Activated CD4-positive, alpha-beta T cell treated with anti-CD3 and anti-CD28 coated beads for 1 hour (primary cell): ENCODE measurements at places on chromosomes 1 and 21.

DNA sequence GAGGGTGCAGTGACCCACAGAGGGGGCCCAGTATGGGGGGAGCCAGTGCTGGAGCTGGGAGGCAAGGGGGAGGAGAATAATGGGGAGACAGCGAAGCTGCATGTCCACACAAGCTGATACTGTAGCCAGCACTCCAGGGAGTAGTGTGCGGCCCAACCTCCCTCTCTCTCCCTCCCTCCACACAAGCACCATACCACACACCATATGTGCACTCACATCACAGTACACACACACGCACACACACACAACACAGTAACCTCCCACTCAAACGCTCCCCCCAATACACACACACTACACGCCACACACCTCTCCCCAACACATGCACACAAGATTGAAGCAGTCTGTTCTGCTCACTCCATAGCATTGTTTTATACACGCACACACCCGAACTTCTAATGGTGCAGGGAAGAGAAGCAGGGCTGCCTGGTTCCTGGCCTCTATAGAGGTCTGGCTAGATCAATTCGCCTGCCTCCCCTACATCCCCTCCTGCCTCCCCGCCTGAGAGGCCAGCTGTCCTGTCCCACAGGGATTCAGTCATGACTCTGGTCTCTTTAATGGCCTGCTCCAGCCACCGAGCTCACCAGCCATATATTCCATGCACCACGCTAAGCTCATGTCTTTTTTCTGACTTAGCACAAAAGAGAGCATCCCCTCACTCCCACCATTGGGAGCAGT lies 3.8 kb downstream of the NCDN start:
- no peak for DNase-seq

GRCh38 chr21:28781602-28782276 lies 210.9 kb downstream of the LTN1 start:
- DNase-seq = no peak

DNA sequence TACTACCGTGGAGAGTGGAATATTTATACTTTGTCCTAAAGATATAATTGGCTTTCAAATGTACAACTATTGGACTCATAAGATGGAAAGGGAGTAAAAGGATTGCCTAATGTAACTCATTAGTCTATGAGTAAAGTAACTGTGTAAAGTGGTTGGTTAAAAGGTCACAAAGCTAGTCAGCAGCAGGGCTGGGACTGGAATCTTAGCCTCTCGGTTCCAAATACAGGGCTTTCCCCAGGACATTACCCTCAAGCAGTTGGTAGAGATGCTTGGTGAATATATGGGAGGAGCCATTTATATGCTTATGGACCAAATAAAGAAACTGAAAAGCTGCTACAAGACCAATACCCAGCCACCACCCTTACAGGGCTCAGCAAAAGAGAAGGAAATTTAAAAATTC lies 283.7 kb downstream of the HLX start:
- DNase-seq = no peak

DNA sequence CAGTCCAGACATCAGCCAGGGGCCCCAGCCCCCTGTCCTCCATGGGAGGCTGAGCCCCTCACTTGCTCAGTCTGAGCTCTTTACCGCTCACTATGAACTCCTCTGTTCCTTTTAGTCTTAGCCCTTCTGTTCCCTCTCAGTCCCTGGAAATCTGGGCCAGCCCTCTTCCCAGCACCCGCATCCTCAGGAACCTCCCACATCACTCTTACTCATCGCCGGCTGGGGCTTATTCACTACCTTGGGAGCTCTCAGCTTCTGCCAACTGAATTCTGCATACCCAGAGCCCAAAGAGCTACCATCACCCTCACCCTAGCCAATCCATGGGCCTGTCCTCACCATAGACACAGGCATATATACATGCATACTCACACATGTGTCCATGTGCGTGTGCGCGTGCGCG lies 11.5 kb downstream of the KNCN start:
- DNase-seq = no peak

DNA sequence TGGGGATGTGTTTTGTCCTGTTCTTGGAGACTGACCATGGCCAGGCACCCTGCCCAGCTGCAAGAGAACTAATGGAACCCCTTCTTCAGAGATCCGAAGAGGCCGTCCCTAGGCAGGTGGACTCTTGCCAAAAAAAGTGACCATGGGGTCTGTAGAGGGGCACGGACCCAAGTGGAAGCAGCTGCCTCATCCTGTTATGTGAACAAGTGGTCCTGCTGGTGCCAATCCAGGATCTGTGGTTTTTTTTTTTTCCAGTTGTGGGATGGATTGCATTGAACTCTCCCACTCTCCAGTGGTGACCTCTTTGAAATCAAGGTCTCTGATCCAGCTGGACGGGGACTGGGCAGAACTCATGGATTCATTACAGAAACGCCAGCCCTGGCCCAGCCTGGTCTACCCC lies 71.2 kb downstream of the ARHGEF10L start:
- no peak for DNase-seq

DNA sequence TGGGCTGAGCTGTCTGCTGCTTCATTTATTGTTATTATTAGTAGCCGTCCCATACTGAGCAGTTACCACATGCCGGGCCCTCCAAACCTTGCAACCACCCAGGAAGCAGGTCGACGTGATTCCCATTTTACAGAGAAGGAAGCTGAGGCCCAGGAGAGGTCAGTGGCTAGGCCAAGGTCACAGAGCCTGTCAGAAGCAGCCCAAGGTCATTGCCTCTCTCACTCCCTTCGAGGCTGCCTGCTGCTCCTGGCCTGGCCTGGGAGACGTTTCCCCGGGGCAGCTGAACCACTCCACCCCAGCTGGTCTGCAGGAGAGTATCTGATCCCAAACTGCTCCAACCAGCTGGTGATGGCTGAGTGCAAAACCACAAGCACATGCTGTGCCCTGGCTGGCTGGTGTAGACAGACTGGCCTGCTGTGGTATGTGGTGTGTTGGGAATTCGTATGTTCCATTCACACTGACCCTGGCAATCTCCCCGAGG lies 6.5 kb downstream of the PADI4 start:
- no peak for DNase-seq

GRCh38 chr1:24632832-24633175 lies 10.3 kb upstream of the SRRM1 start:
- no peak for DNase-seq

- DNase-seq = no peak
Measured at GRCh38 chr1:50779801-50780200, 180.3 kb downstream of the FAF1 start.

GRCh38 chr1:244654108-244655038 lies 1.4 kb downstream of the DESI2 start:
- DNase-seq = no peak

DNA sequence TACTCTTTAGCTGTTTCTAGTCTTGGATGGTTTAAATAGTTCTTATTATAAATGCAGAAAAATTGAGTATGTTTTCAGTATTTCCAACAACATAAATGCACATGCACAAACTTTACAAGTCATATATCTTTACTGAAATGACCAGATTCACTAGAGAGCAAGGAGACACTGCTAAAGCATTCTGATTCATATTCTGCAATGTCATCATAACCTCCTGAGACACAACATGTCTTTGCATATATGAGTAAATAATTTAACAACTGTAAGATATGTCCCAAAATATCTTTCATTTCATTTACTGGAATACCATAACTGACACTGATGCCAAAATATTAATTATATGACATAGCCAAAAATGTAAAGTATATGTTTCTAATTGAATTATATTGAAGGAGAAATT lies 16.8 kb upstream of the SAMSN1 start:
- no peak for DNase-seq

DNA sequence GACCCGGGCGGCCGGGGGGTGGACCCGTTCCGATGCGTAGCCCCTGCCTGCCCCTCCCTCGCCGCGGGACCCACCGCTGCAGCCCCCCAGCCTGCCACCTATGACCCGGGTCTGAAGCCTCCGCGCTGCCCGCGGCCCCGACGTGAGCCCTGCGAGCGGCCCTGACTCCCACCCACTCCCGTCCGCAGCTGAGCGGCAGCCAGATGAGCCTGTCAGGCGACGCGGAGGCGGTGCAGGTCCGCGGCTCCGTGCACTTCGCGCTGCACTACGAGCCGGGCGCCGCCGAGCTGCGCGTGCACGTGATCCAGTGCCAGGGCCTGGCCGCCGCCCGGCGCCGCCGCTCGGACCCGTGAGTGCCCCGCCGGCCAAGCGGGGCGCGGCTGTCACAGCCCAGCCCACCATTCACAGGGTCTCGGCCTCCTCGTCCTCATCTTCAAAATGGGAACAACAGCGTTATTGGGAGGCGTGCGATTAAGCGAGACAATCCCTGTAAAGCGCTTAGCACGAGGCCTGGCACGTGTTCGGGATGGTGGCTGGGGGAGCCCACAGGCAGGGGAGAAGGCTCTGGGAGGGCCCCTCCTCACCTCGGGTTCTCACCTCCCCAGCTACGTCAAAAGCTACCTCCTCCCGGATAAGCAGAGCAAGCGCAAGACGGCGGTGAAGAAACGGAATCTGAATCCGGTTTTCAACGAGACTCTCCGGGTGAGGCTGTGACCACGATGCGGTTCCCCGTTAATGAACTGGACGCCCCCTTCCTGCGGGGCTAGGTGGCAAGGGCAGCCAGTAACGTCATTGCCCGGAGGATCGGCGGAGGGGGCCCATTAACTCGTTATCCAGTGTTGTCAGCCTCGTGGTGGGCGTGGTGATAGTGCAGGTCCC lies 8.2 kb downstream of the SYTL1 start:
- no peak for DNase-seq

DNA sequence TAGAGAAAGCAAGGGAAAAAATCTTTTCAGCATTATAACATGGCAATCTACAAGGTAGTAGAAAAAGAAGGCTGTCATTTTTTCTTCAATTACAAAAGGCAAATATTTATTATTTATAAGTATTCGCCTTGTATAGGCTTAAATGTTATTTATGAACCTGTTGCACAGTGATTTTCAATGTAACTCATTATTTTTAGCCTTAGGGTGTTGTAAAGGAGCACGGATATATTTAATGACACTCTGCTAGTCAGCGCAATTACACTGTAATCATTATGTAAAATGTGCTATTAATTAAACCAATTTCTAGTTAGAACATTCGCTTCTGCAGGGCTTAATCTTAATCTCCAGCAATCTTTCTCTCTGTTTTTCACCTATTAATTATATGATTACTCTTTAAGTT lies 145.0 kb downstream of the ATG4C start:
- DNase-seq = no peak

- DNase-seq = no peak
Measured at GRCh38 chr21:33849834-33850233, 65.8 kb downstream of the ATP5PO start.

DNA sequence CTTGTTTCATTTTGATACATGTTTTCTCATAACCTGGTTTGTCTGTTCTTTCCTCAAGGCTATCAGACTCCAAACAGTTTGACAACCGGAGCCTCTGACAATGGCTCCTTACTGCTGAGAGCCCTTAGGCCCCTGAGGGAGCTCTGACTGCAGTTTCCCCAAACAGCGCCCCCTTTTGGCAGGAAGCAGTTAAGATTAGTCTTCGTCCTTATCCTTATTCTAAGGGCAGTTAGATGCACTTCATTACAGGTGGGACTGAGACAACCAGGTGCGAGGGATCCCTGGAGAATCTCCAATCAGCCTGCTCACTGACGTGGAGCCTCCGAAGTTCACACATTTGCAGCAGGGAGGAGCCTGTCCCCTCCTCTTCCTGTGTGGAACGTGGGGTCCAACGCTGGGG lies 393.1 kb downstream of the BRINP3 start:
- DNase-seq = no peak

GRCh38 chr1:237814319-237814924 lies 76.3 kb downstream of the ZP4 start:
- DNase-seq = no peak

DNA sequence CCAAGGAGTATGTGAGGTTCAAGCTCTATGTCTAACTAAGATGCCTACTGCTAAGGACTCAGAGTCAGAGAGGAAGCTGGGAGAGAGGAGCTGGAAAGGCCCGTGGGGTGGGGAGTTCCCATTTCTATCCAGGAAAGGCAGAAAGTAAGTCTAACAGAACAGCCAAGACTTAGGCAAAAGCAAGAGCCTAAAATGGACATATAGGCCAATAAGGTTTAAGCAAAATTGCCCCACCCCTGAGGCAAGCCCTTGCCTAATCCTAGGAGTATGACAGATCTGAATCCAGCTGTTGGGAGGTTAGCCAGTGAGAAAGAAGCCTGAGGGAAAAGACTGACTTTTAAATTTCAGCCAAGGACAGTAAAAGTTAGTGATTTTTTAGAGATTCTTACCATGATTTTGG lies 1.6 kb upstream of the KLHDC9 start:
- no peak for DNase-seq

GRCh38 chr21:27033471-27033870 lies 66.6 kb upstream of the ADAMTS5 start:
- DNase-seq = no peak

- DNase-seq = no peak
Measured at GRCh38 chr1:65388908-65389695, 31.4 kb upstream of the LEPR start.

DNA sequence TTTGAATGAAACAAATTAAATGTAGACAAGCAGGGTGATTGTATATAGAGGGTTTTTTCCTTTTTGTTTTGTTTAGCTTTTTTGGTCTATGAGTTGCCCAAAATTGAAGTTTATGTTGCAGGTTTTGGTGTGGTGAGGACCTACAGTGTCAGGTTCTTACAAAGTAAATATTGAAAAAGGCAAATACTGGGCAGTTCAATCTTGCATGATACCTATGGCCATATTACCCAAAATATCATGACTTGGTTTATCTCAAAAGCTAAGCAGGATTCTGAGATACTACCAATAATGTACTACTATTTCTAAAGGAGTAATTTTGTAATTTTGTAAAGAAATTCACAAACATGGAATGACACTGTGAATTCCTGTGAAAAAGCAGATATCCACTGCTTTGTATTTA lies 1.8 kb downstream of the DNAJB4 start:
- DNase-seq = no peak

- DNase-seq = no peak
Measured at GRCh38 chr1:151620286-151620685, 8.4 kb downstream of the SNX27 start.

DNA sequence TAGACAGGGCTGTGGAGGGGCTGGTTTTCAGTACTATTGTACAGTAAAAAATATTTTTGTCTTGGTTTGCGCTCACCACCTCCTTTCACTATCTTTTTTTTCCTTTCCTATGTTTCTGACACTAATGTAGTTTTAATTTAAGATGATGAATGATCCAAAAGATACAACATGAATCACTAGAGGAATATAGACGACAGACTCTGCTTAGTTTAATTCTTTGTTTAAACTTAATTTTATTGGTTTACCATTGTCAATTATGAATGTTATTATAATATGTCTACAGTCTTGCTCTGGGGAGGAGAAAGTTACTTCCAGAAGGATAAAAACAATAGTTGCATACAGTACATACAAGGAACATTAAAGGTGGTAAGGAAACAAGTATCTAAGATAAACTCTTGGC lies 682.4 kb upstream of the ADGRL4 start:
- no peak for DNase-seq

DNA sequence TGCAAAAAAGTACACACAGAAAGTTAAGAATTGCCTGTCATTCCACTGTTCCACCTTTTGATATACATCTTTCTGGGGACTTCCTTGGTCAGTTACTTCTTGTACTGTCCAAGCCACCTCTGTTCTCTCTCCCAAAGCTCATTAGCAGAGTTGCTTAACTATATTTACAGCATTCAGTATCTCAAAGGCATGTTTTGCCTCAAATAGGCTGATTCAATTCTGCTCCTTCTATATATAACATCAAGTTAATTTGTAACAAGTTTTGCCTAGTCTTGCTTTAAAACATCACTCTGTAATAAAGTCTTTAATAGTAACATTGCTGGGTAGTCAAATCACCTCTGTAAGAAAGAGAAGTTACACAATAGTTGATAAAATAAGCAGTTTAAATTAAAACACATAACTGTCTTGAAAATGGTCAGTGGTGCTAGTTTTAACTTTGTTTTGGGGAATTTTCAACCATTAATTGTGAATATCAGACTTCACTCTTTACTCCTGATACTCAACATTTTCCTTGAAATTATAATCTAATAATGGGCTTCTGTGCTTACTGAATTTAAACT lies 35.7 kb downstream of the EDARADD start:
- DNase-seq = no peak
